ENCODE measurements at places on chromosomes 7 and 10.

GRCh38 chr10:97522937-97523336, 24.2 kb downstream of the UBTD1 start:
- no peak for DNase-seq

GRCh38 chr10:79347894-79348639, 798 bp downstream of the PPIF start:
- peak; percentile 27 for DNase-seq

DNA sequence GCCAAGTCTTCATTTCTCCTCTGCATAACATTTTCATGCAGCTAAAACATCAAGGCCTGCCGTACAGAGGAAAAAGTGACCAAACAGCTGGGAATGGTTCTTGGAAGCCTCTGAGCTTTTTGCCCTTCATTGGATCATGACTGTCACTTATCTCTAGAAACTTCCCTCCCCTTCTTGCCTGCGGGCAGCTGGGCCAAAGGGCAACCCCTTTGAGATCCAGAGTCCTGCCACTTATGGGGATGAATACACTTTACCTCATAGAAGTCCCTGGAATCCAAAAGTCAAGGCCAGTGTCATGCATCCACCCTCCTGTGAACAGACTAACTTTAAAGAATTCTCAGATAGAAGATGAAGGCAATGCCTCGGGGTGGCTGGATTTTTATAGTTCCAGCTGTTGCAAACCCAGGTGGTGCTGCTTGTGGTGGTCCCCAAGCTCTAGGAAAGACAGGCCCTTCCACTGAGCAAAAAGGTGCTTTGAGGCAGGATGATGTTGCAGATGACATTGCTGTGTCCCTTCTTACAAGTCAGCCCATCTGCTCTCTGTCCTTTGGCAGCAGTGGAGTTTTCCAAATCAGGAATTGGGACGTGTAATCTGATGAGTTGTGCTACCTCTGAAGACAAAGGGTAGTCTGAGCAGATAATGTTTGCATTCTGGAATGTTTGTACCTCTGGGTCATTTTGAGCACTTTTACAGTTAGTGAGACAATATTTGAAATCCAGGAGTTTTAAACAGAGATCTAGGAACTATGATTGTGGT, 64.2 kb downstream of the LRMDA start:
- no peak for DNase-seq

GRCh38 chr7:47292832-47293309, 289.0 kb downstream of the TNS3 start:
- DNase-seq, result no peak

DNA sequence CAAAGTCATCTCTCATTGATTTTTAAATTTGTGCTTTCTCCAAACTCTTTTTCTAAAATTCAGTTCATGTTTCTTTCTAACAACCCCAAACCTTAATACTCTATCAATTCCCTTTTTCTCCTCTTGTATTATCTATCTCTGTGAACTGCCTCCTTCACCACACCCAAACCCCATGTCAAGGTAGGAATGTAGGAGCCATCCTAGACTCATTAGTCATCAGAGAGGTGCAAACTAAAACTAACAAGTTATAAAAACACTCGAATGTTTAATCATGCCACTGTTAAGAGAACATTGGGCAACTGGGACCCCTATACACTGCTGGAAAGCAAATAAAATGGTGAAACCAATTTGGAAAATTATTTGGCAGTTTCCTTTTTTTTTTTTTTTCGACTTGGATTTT, 533.8 kb upstream of the LRRN3 start:
- no peak for DNase-seq

DNA sequence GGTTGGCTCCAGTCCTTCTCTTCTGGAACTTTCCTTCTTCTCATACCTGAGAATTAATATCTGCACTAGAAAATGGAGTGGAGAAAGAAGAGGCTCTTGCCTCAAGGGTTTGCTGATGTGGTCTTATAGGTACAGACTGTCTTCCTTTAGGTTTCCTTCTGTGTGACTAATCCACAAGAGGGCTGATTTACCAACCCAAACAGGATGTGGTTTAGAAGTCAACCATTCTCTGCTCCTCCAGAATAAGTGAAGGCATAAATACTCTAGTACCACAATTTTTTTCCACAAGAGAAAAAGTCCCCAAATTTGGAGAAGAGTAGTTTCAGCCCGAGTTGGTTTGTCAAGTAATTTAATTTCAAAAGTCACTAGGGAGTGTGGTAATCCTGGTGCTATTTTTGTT, 85.8 kb downstream of the NRP1 start:
- DNase-seq, result peak; percentile 74

GRCh38 chr10:22686347-22686746, 28.0 kb downstream of the PIP4K2A start:
- no peak for DNase-seq

DNA sequence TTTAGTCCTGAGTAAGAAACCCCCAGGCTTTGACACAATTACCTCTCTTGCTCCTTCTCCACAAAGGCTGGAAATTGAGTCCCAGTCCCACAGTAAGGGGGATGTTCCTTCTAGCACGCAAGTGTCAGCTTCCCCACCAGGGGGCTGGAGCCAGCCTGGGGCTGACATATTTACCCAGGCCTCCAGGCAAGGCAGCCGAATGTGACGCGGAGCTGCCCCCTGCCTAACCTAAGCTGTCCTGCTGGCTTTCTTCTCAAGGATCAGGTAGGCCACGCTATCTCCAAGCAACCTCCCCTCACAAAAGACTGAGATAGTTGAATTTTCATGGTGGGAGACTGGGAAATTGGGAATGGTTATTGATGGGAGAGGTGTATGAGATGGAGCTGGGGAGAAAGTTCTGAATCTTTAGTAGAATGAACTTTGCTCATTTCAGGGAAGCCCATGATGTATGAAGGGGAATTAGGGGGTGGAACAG, 19.2 kb upstream of the BMPER start:
- DNase-seq, result no peak

GRCh38 chr10:29271877-29272276, 17.0 kb upstream of the LYZL1 start:
- no peak for DNase-seq

DNA sequence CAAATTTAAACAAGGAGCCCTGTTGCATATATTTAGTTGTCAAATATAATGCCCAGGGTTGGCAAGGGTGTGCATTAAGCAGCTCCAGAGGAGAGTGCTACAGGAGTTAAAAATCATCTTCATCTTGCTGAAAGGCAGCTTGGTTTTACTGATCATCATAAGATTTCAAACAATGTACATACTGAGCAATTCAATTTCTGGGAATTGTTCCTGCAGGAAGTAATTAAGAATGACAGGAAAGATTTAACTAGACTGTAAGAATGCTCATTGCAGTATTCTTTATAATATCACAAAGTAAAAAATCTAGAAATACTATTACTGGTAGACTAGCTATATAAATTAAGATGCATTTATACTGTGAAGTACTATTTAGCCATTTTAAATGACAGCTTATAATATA, 153.6 kb downstream of the DYNC1I1 start:
- no peak for DNase-seq

GRCh38 chr7:49243521-49243920, 319.2 kb downstream of the CDC14C start:
- no peak for DNase-seq

GRCh38 chr7:24404315-24404714, 120.3 kb downstream of the NPY start:
- no peak for DNase-seq

DNA sequence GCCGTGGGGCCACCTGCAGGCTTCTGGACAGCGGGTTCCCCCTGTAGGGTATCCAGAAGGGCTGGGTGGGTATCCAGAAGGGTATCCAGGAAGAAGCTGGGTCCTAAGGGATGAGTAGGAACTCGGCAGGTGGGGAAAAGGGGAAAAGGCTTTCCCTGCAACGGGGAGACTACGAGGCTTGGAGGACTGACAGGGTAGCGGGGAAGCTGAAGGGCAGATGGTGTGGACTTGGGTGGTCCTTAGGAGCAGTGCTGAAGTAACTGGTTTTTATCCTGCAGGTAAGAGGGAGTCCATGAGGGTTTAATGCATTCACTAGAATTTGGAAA, 525 bp downstream of the UBE2D4 start:
- DNase-seq, result no peak

DNA sequence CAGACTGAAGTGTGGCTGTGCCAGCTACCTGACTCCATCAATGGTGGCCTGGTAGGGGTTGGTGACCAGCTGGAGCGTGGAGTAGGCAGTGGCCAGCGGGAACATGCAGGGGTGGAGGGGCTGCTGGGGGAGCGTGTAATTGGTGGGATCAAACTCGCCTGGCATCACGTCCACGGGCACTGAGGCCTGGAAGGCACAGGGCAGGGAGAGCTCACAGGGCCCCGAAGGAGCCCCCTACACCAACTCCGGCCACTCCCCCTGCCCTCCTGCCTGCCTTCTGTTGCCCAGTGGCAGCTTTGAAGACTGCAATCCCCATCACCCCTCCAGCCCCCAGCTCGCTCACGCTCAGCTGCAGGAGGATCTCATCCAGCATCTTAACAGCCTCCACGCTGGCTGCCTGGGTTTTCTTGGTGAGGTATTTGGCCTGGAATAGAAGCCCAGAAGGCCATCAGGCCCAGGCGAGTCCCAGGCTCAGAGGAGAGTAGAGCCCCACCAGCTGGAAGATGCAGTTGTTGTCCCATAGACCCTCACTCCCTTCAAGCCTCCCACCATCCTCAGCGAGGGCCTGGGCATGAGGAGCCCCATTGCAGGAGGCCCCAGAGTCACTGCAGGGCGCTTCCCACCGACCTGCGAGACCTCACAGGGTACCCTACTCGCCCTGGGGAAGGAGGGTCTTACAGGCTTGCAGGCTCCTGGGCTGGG, 7.1 kb downstream of the POLD2 start:
- no peak for DNase-seq

DNA sequence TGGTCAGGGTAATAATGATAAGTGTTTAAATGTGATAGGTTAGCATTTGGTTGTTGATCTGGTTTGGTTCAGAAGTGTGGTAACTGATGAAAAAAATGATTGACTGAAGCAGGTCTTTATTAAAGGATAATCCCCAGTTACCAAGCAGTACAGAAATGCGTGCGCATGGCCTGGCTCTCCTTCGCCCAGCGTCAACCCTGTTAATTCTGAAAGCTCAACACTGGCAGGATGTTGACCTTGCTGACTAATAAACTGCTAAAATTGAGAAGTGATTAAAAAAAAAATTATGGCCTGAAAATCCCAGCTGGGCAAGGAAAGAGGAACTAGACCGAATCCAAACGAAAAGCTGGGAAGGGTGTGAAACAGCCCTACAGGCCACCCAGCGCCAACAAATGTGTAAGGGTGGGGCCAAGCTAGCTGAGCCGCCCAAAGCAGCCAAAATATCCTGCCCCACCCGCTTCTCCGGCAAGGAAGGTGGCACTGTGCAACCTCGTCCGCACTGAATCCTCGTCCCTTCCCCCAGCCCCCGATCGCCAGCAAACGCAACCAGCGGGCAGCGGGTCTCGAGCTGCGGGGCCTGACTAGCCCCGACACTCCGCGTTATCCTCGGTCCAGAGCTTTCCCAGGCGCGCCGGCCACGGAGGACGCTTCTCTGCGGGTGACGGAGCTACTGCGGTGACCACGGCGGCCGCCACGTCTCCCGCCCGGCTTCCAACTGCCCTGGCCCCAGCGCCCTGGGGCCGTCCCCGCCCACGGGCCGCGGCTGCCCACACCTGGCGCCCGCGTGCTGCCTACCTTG, 561 bp downstream of the SHTN1 start:
- no peak for DNase-seq

DNA sequence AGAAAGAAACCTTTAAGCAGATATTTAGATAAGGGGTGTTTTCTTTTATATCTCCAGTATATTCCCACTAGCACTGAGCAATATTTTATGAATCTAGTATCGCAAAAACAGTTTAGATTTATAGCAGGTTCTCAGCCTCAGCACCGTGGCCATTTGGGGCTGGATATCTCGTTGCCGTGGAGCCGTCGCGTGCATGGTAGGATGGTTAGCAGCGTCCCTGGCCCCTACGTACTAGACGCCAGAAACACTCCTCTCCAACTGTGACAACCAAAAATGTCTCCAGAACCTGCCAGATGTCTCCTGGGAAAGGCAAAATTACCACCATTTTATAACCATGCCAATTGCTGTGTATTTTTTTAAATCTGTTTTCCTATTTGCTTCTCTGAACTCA, 172.9 kb downstream of the CACNB2 start:
- DNase-seq, result no peak

DNA sequence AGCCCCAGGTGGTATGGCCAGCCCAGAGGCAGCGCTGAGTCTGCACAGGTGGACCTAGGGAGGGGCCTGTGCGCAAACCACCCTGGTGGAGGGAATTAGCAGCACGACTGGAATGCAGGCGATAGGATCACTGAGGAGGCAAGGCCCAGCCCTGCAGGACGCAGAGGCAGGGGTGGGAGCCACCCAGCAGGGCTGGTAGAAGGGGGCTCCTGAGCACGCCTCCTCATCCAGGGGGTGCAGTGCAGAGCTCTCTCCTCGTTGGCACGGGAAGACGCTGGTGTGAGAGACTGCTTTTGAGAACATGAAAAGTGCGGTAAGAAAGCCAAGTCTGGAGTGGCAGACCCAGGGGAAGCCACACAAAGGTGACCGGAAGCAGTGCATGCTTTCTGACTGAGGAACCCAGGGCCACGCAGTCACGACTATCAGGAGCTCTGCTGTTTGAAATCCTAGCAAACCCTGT, 6.0 kb downstream of the FXYD4 start:
- no peak for DNase-seq

- no peak for DNase-seq
These were observed 112.0 kb upstream of the FGFR2 start for GRCh38 chr10:121710207-121710606.

- DNase-seq, result no peak
These were observed 66.2 kb upstream of the PDGFA start for GRCh38 chr7:585873-586272.

DNA sequence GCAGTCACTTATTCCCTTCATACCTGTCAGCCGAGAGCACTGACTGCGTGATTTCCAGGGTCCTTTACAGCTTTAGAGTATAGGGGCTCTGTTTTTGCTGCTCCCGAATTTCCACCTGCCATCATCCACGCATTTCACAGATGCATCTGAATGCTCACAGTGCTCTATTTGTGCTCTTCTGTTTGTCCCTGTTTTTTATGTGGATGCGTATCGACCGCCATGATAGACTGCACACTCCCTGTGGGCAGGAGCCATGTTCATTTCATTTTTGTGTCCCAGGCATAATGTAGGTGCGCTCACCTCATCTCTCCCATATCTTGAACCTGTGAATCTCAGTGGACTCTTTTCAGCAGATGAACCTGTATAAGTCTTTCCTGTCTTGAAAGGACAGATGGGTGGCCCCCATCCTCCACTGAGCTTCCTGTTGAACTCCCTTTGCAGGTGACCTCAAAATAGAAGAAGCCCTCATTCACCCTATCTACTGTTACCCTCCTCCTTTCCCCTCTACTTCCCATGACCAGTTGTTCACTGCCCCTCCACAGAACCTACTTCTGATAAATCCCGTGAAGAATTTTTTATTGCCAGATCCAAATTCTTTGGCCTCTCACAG, 228.4 kb downstream of the CELF2 start:
- DNase-seq, result no peak

- no peak for DNase-seq
These were observed 263.0 kb downstream of the GRID1 start for GRCh38 chr10:86103391-86104101.

DNA sequence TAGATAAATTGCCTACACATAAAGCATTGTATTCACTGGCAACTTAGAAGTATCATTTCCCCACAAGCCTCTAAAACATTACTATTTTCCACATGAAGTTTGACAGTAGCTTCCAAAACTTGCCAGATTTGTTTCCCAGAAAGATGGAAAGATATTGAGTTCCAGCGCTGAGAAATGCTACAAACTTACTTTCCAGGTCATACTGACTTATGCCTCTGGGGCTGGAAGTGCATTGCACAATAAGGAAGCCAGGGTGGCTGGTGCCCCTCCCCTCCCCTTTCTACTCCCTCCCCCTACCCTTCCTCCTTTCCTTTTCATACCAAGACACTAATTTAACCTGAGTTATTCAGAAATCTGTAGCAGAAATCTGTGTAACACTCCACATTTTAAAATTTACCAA, 212.6 kb downstream of the WDR37 start:
- no peak for DNase-seq

GRCh38 chr7:119936836-119937235, 336.1 kb upstream of the KCND2 start:
- DNase-seq, result no peak
